ENCODE measurements at places on chromosomes 3 and 15. TPM values are rescaled to one million over a fixed set of nuclear protein-coding genes. Genes with fewer than 3 reads are reported as not detected.

The ZNF774 gene
- total RNA-seq = 0.67 TPM

The IL17RB gene
- total RNA-seq = not detected

The ACAA1 gene
- 38.1 TPM for total RNA-seq

The PTPN9 gene
- 20.1 TPM for total RNA-seq

The ITIH1 gene
- total RNA-seq = not detected

The GOLGA8Q gene
- not detected for total RNA-seq

The COPS2 gene
- total RNA-seq = 30.8 TPM

Data from bronchus fibroblast of lung (primary cell).